ENCODE measurements at places on chromosomes 2 and 18.
A peak's percentile ranks its signal among the peaks of the same experiment; 100 is the strongest.

DNA sequence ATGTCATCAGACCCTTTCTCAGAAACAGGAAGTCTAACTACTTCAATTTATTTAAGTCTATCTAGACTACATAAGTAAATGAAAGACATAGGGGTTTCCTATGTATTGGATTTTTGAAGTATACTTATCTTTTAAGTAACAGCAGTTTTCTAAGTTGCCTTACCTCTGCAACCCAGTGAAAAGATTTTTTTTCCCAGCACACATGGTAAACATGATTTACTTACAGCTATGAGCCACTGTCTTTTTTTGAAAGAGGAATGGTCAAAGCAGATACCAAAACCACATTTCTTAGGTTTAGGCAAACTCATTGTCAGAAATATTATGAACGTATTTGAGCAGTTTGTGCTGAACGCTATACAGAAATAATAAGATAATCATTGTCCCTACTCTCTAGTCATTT lies 78.7 kb upstream of the OTX1 start:
- no peak overlapping the region for H3K27ac ChIP-seq
- no peak overlapping the region for H3K4me3 ChIP-seq
- no peak for DNase-seq
- H3K36me3 ChIP-seq, result no peaks in the 10 kb centered on the region
- no peaks in the 10 kb centered on the region for H3K27me3 ChIP-seq

DNA sequence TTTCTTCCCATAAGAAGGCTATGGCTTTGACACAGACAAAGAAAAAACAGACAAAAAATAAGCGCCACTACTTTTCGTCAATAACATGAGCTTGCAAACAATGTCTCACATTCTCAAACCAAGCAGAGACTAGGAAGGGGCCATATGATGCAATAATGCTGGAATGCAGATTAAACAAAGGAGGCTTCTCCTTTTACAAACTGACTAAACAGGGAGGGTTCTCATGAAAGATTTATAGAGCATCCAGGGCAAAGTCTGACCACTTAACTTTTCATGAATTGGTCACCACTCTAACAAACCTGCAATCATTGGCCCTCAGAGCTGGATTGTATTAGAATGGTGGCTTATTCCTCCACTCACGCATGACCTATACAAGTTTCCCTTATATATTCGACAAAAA lies 663.3 kb upstream of the CHAC2 start:
- H3K4me3 ChIP-seq, result no peak overlapping the region
- H3K4me1 ChIP-seq, result peaks cover 21% of the 10 kb centered on the region
- H3K36me3 ChIP-seq, result no peaks in the 10 kb centered on the region
- peak overlapping the region; percentile 43 for H3K27ac ChIP-seq

DNA sequence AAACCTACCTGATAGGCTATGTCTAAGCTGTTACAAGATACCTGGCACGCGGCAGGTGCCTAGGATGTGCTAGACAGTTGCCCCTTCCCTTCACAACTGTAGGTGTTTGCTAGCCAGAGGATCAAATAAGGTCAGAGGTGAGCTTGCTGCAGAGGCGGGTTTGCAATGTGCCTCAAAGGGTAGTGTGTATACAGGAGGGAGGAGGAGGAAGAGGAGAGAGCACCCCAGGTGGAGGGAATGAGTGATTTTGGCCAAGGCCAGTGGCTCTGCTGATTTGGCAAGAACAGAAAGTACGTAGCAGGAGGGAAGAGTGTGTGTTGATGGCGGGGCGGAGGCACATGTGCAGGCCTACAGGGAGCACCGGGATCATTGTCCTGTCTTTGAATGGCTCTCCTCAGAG lies 236.5 kb downstream of the HAUS1 start:
- H3K36me3 ChIP-seq, result no peaks in the 10 kb centered on the region
- no peak for DNase-seq
- H3K27me3 ChIP-seq, result no peaks in the 10 kb centered on the region
- no peak overlapping the region for H3K4me3 ChIP-seq
- H3K27ac ChIP-seq, result peak overlapping the region; percentile 38

GRCh38 chr2:6562771-6563170 lies 302.9 kb downstream of the CMPK2 start:
- H3K36me3 ChIP-seq, result peaks cover 55% of the 10 kb centered on the region
- no peak overlapping the region for H3K4me3 ChIP-seq
- no peak for DNase-seq
- no peak overlapping the region for H3K27ac ChIP-seq
- H3K27me3 ChIP-seq, result peaks cover 2% of the 10 kb centered on the region
- H3K4me1 ChIP-seq, result no peaks in the 10 kb centered on the region

DNA sequence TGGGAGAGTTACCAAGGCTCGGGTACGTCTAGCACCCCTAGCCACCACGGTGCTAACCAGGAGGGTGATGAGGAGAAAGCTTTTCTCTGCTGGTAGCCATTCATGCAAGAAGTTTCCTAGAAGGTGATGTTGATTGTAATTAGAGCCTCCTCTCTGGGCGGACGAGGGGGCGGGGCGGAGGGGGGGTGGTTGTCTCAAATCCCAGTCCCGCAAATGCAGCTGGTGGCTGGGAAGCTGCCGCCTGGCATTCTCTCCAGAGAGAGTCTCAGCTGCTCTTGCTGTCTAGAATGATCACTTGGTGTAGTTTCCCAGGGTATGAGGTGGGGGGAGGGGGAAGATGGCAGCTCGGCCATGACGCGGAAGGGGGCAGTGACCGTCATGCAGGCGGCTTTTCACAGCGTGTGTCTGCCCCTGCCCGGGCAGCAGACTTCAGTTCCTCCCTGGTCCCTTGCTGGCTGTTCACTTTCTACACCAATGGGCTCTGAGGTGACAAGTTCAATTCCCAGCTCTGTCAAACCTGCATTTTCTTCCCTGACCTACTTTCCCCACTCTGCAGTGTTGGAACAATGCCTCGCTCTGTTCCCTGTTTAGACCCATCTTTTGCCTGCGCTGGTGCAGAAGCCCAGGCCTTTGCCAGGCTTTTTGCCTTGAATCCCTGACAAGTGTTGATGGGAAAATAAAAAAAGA lies 61.5 kb upstream of the KLF7 start:
- H3K27ac ChIP-seq, result peak overlapping the region; percentile 94
- peak overlapping the region; percentile 58 for H3K4me3 ChIP-seq
- peak; percentile 71 for DNase-seq

DNA sequence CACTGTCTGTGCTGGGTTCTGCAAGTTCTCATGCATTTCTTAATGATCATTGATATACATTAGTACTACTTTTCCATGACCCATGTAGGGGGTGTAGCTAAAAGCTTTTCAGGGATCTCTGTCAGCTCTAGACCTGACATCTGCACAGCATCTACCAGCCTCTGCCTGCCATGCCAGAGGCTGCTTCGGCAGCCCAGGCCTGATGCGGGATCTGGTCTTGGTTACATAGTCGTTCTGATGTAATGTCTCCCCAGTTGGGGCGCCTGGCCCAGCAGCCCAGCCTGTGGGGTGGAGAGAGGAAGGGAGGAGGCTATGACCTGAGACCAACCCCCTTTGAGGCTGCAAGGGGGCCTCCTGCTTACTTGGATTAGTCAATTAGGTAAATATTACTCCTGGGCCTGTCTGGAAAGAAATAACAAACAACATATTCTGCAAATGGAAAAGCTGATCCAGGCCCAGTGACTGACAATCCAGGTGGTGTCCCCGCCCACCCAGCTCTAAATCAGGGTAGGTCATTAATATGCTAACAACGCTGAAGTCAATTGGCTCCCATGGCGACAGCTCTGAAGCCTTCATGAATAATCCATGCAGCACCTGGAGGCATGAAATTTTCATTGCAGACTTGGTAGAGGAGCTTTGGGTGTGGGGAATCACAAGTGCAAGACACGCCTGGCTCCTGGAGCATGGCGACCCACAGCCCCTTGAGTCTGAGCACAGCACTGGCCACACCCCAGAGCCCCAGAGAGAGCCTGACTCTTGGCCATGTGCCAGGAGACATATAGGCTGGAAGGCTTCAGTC lies 575.3 kb downstream of the CMPK2 start:
- DNase-seq, result no peak
- H3K27me3 ChIP-seq, result peaks cover 7% of the 10 kb centered on the region
- peaks cover 75% of the 10 kb centered on the region for H3K36me3 ChIP-seq
- no peak overlapping the region for H3K27ac ChIP-seq
- no peak overlapping the region for H3K4me3 ChIP-seq

- H3K27me3 ChIP-seq, result no peaks in the 10 kb centered on the region
- DNase-seq, result no peak
- H3K4me1 ChIP-seq, result 0 out of 2 replicates have a peak, but pooled peaks cover 2% of the 10 kb centered on the region
Measured at GRCh38 chr18:65435534-65435933, 315.3 kb upstream of the CDH7 start.

- DNase-seq, result no peak
- peaks cover 42% of the 10 kb centered on the region for H3K4me1 ChIP-seq
- H3K27me3 ChIP-seq, result peaks cover 6% of the 10 kb centered on the region
Measured at GRCh38 chr2:1770566-1771380, 26.5 kb upstream of the PXDN start.

- peak; percentile 66 for DNase-seq
- peak overlapping the region; percentile 100 for H3K27ac ChIP-seq
- H3K36me3 ChIP-seq, result peaks cover 29% of the 10 kb centered on the region
- no peaks in the 10 kb centered on the region for H3K27me3 ChIP-seq
- H3K4me1 ChIP-seq, result peaks cover 81% of the 10 kb centered on the region
- H3K4me3 ChIP-seq, result peak overlapping the region; percentile 59
Measured at GRCh38 chr2:171318463-171318934, 115.3 kb downstream of the METTL8 start.

DNA sequence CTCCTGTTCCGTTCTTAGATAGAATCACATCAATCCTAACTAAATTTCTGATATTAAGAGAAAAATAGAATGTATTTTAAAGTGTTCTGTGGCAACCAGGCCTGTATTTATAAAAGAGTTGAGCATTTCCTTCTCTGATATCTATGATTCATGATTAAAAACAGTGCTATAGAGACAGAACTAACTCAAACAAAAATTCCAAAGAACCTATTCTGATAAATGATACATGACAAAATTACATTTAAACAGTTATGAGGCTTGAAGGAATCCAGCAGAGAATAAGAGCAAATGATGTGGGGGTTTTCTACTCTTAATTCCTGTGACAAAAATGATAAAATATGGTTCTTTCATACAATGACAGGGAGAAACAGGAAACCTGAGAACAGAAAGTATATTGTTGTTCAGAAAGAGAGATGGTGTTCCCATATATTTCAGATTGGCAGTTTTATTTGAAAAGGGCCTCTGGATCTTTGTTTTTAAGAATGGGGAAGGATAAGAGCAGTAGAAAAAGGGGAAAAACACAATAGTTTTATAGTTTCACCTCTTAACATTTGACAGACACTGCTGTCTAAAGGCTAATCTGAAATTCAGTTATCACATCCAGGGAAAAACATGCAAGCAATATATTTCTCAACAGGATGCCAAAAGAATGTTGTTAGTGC lies 944.3 kb downstream of the LRP1B start:
- DNase-seq, result no peak
- no peaks in the 10 kb centered on the region for H3K36me3 ChIP-seq
- H3K4me3 ChIP-seq, result no peak overlapping the region
- H3K4me1 ChIP-seq, result peaks cover 11% of the 10 kb centered on the region
- H3K27me3 ChIP-seq, result no peaks in the 10 kb centered on the region

DNA sequence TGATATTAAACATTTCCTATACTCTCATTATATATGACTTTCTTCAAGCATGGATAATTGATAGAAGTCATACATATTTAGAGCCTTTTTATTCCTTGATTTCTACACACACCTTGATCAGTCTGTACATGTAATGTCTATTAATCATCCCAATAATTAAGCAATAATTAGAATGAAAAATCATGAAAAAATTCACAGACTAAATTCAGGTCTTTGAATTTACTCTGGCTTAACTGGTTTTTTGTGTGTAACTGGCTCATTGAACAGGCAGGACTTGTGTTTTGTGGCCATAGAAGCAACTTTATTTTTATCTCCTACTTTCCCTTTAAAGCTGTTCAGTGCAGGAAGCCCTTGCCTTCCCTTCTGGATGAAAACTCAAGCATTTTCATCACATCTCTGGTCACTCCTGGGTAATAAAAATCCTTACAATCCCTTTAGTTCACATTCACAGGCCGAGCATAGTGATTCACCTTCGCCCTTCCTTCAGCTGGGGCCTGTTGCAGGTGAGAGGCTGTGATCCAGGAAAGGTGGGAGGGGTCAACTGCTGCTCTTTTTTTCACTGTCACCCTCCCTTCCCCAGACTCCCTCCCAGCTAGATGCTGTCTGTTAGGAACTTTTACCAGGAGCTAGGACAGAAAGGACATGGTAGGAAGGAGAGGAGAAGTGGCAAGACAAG lies 58.0 kb upstream of the ITSN2 start:
- no peaks in the 10 kb centered on the region for H3K36me3 ChIP-seq
- peak overlapping the region; percentile 83 for H3K27ac ChIP-seq
- peaks cover 7% of the 10 kb centered on the region for H3K4me1 ChIP-seq
- peak; percentile 44 for DNase-seq
- no peaks in the 10 kb centered on the region for H3K27me3 ChIP-seq

DNA sequence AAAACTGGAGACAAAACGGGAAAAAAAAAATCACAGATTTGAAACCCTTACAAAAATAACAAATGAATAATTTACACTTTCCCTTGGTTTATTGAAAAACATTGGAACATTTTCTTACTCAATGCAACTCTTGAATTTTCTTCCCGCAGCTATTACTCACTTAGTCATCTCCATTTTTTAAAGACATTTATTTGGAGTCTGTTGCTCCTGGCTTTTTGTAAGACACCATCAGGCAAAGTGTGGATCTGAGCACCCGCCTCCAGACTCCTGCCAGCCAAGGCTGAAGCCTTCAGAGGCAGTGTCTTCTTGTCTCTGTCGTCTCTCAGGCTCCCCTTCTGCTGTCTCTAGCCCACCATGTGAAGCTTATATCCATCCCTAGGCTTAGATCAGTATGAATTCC lies 46.2 kb downstream of the TRIB2 start:
- peaks cover 3% of the 10 kb centered on the region for H3K36me3 ChIP-seq
- H3K4me1 ChIP-seq, result peaks cover 22% of the 10 kb centered on the region
- no peak for DNase-seq

DNA sequence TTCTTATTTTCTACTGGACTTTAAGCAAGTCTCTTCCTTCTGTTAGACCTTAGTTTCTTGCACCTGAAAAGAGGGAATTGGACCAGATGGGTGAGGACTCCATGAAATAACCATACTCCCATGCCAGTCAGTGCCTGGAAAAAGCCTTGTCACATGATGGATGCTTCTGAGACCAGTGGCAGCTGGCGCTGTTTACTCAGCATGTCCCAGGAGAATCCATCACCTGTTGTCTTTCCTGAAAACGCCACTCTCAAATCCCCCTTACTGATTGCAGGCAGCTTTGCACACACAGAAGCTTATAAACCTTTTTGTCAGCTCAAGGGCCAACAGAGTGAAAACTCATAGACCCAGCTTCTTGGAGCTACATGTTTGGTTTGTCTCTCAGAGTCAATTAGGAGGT lies 117.6 kb downstream of the POLE4 start:
- peaks cover 30% of the 10 kb centered on the region for H3K4me1 ChIP-seq
- H3K4me3 ChIP-seq, result no peak overlapping the region
- H3K27me3 ChIP-seq, result peaks cover 3% of the 10 kb centered on the region
- no peak for DNase-seq
- no peak overlapping the region for H3K27ac ChIP-seq

GRCh38 chr18:7846335-7846734 lies 279.2 kb downstream of the PTPRM start:
- peaks cover 2% of the 10 kb centered on the region for H3K27me3 ChIP-seq
- peaks cover 5% of the 10 kb centered on the region for H3K4me1 ChIP-seq
- no peak overlapping the region for H3K27ac ChIP-seq

Measured in WTC11 (cell line).